Stimulated activated CD4-positive, alpha-beta T cell treated with anti-CD3 and anti-CD28 coated beads, Interleukin-4, amount 100 ng/mL, for 4 hours (primary cell): ENCODE measurements at places on chromosomes 2 and 18.

GRCh38 chr18:53004798-53005197, 664.8 kb downstream of the DCC start:
- no peak for DNase-seq

- no peak for DNase-seq
These were observed 167.8 kb upstream of the APCDD1 start for GRCh38 chr18:10286580-10287150.

- no peak for DNase-seq
These were observed 1.8 kb downstream of the SCN9A start for GRCh38 chr2:166373951-166374350.

GRCh38 chr2:174334781-174335251, at the start of gene SP9:
TSS of gene SP9 (plus strand) at chr2:174334954. CDS start at chr2:174335093, 139 bp downstream.
- DNase-seq = no peak

GRCh38 chr2:216450346-216450745, 38.1 kb downstream of the SMARCAL1 start:
- no peak for DNase-seq

DNA sequence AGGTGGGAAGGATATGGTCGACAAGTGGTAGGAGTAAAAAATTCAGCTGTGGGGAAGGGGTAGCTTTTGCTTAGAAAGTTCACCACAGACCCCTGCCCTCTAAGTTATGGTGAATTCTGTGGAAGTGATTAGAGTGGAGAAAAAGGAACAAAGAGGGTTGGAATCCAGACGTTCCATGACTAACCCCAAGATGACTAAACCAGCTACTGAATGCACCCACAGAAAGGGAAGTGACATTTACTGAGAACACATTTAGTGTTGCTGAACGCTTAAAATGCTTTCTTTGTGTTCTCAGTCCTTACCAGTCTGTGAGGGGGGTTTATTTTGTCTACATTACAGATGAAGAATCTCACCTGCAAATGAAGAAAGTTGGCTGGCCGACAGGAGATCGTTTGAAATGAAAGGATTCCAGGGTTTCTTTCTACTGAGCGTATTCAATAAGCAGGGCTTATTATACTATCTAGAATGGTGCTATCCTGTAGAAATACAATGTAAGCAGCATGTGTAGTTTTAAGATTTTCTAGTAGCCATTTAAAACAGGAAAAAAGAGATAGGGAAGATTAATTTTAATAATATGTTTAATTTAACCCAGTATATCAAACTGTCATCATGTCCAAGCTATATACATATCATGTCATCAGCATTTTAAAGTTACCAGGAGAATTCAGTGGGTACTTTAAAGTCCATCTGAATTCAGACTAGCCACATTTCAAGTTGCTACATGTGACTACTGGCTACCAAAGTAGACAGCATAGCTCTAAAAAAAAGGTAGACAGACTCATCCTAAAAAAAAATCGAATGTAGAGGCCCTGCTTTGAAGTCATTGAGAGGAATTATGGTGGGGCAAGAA, 60.1 kb downstream of the LIMS1 start:
- DNase-seq = no peak

DNA sequence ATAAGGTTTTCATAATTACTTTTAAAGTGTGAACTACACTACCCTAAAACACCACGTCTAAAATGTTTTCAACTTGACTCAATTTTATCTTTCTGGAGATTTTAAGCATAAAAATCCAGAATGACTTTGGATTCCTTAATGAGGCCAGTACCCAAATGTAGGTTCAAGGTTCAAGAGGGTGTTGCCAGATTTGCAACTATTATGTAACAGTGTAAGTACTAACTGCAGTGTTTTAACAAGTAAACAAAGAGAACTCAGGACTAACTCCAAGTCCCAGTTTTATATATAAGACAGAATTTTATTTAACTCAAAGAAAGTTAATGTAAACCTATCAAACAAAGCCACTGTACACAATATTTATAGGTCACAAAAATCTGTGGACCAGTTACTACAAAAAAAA, 5.7 kb downstream of the HIBCH start:
- DNase-seq = no peak

GRCh38 chr2:190683802-190684201, 34.9 kb downstream of the NAB1 start:
- DNase-seq = no peak

DNA sequence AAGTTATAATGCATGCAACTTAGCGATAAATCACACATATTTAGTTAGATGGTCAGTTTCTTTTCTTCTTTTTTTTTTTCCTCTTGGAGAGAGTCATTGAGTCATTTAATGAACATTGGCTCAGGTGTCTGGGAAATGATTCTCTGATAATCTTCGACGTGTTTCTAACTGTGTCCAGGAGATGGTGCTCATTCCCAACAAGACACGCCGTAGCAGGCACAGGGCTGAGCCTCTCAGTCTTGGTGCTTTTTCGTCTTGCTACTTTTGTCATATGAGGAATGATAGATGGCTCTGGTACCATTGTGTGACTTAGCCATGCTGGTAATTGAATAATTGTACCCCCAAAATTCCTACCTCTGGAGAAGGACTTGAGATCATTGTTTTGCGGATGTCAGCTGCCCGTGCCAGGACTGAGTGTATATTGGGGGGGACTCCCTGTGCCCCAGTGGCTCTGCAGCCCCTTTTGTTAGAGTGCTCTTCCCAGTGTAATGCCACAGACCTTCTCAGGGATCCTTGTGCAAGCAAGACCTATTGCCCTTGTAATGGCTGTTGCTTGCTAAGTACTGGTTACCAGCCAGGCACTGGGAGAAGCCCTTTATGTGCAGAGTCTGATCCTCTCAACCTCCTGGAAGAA, 107.6 kb upstream of the CYRIA start:
- no peak for DNase-seq

DNA sequence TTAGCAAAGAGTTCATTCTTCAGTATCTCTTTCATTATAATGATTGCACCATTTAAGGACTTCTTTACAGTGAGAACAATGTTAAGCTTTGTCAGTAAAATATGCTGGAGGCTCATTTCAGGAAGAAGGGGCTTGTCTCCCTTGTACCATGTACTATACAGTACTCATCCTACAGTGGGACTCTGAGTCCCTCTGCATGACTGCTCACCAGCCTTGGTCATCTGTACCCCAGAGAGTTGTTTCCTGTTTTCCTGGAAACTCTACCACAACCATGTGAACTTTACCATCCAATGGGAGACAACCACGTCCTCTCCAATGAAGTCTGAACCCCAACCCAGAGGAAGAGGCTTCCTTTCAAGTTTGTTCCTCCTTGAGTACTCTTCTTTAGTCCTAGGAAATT, 1171.1 kb upstream of the CRIM1 start:
- DNase-seq = no peak
